ENCODE measurements at places on chromosomes 1 and 21.

- H3K36me3 ChIP-seq = peaks cover 16% of the 10 kb centered on the region
- H3K27ac ChIP-seq = no peak overlapping the region
- H3K4me3 ChIP-seq = no peak overlapping the region
- DNase-seq = no peak
- no peaks in the 10 kb centered on the region for H3K27me3 ChIP-seq
Observed at GRCh38 chr1:86375688-86376087, 20.4 kb downstream of the ODF2L start.

- H3K27me3 ChIP-seq = peaks cover 5% of the 10 kb centered on the region
- no peaks in the 10 kb centered on the region for H3K36me3 ChIP-seq
- H3K27ac ChIP-seq = no peak overlapping the region
- peaks cover 19% of the 10 kb centered on the region for H3K4me1 ChIP-seq
- DNase-seq = no peak
Observed at GRCh38 chr1:169584483-169585144, 1.7 kb downstream of the F5 start.

- H3K36me3 ChIP-seq = no peaks in the 10 kb centered on the region
- no peak overlapping the region for H3K4me3 ChIP-seq
- H3K27ac ChIP-seq = no peak overlapping the region
- DNase-seq = no peak
- H3K4me1 ChIP-seq = no peaks in the 10 kb centered on the region
- H3K27me3 ChIP-seq = no peaks in the 10 kb centered on the region
Observed at GRCh38 chr1:205991237-205991636, 12.0 kb downstream of the RAB7B start.

DNA sequence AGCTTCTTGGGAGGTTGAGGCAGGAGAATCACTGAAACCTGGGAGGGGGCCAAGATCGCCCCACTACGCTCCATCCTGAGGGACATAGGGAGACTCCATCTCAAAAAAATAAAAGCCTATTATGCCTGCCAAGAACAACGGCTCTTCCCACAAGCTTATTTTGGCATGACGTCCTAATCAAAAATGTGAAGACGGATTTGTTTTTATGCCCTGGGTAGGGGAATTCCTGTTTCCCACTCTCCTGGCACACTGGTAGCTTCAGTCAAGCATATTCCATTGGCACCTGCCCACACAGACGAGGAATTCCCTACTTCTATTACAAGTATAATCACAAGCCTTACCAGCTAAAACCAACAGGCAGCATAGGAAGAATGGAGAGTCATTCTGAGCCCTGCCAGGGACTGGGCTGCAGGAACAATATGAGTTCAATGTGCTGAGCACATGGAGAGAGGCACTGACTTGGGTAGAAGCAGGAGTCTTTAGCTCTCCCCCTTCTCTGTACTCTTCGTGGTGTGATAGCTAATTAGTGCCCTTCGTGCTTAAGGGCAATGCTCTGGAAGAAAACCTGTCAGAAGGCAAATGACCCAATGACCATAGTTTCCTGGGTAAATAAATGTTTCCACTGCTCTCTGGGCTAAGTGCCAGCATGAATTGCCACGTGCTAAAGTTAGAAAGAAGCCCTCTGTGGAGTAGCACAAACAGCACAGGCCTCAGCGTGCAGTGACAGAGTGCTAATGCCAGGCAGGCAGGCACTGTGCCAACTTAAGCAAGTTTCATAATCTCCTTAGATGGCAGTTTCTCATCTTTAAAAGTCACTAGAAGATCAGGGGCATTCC, 16.8 kb downstream of the TNFSF4 start:
- no peak overlapping the region for H3K4me3 ChIP-seq
- DNase-seq = no peak
- H3K36me3 ChIP-seq = no peaks in the 10 kb centered on the region
- H3K27me3 ChIP-seq = no peaks in the 10 kb centered on the region
- no peaks in the 10 kb centered on the region for H3K4me1 ChIP-seq
- no peak overlapping the region for H3K27ac ChIP-seq

- H3K4me1 ChIP-seq = no peaks in the 10 kb centered on the region
- no peaks in the 10 kb centered on the region for H3K36me3 ChIP-seq
- no peaks in the 10 kb centered on the region for H3K27me3 ChIP-seq
- no peak for DNase-seq
Observed at GRCh38 chr1:231597971-231598370, 28.6 kb upstream of the DISC1 start.

- H3K4me3 ChIP-seq = no peak overlapping the region
- H3K27ac ChIP-seq = no peak overlapping the region
- H3K36me3 ChIP-seq = no peaks in the 10 kb centered on the region
Observed at GRCh38 chr1:119330466-119331189, 38.0 kb upstream of the HAO2 start.

- peak overlapping the region; percentile 32 for H3K4me3 ChIP-seq
- H3K27me3 ChIP-seq = no peaks in the 10 kb centered on the region
- H3K36me3 ChIP-seq = no peaks in the 10 kb centered on the region
Observed at GRCh38 chr1:61640531-61641530, 84.1 kb downstream of the TM2D1 start.

DNA sequence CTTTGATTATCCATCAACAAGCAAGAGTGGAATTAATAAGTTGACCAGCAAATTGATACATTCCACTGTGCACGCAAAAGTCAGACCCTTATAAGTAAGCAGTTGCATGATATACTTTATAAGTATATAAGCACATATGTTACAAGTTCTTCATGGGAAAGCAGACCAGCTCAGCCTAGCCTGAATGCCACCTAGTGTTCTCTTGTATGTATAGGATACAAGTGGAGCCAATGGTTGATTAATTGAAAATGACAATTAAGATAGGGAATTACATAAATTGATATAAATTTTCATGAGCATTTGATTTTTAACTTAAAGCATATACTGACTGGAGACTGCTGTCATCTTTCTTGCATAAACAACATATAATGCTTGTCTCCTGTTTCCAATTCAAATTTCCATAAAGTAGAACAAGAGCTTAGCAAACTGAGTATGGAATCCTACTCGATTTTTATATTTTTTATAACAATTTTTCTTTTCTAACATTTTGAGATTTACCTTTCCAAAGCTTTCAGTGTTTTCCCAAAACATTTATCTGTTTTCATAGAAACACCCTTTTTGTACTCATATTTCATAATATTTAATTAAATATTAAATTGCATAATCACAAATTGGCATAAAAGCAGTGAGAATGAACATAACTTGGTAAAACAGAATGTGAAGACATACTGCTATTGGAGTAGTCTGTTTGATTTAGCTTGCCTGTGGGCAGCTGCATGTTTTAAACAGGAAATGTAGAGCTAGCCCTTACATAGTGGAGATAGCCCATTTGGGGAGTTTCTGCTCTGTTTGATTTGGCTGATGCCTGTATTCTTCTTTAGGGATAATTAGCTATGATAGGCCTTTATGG, 62.8 kb downstream of the MAGI3 start:
- H3K4me1 ChIP-seq = no peaks in the 10 kb centered on the region
- DNase-seq = no peak
- no peaks in the 10 kb centered on the region for H3K27me3 ChIP-seq
- H3K27ac ChIP-seq = no peak overlapping the region
- H3K36me3 ChIP-seq = no peaks in the 10 kb centered on the region
- no peak overlapping the region for H3K4me3 ChIP-seq

DNA sequence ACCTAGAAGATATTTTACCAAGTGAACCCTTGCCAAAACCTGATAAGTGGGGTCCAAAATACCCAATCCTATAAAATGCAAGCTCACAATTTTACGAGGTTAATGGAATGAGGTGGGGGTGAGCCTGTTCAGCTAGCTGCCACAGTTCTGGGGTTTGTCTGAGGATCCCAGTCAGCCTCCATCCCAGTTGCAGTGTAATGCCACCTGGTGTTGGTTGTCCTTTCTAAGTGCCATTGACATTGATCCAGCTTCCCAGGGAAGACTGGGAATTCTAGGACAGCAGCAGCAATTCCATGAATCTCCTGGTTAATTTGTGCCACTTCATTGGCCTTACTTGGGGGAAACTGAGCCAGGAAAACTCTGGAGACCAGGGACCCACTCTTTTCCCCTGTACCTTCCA, 298.3 kb downstream of the RWDD3 start:
- no peak for DNase-seq
- no peak overlapping the region for H3K4me3 ChIP-seq
- H3K4me1 ChIP-seq = no peaks in the 10 kb centered on the region
- H3K27me3 ChIP-seq = no peaks in the 10 kb centered on the region

Data from CD8-positive, alpha-beta memory T cell (primary cell).